ENCODE measurements at places on chromosomes 12 and 14.

GRCh38 chr12:50271724-50272247, 11.5 kb downstream of the LIMA1 start:
- no peak for DNase-seq

GRCh38 chr14:68343534-68344118, 449.2 kb downstream of the ZFP36L1 start:
- no peak for DNase-seq

DNA sequence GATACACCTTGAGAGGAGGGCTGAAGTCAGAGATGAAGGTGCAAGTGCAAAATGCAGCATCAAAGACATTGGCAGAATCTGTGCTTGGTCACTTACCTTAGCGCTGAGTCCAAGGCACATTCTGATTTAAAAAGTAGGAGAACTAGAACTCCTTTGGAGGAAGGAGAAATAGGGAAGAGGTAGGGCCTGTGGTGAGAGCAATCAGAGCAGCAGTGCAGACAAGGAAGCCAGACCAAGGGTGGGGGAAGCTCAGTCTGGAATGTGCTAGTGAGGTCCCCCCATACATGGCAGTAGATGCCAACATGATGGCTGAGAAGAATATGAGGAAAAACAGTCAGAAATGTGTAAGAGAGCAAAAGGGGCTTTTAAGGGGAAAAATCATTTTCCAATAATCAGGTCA, 206.5 kb downstream of the SSPN start:
- DNase-seq: no peak

GRCh38 chr12:39112064-39112463, 206.7 kb upstream of the CPNE8 start:
- DNase-seq: no peak

GRCh38 chr12:46267825-46268582, 839 bp downstream of the SLC38A1 start:
- no peak for DNase-seq

GRCh38 chr14:58272588-58273372, 25.6 kb upstream of the ARID4A start:
- no peak for DNase-seq

GRCh38 chr12:103882861-103883596, 42.0 kb upstream of the NT5DC3 start:
- no peak for DNase-seq

GRCh38 chr12:15541996-15542631, 219.8 kb downstream of the PTPRO start:
- DNase-seq: no peak

- DNase-seq: no peak
Observed at GRCh38 chr12:130427381-130427887, 89.7 kb downstream of the PIWIL1 start.

- DNase-seq: no peak
Observed at GRCh38 chr14:33364466-33364865, 425.8 kb downstream of the NPAS3 start.

GRCh38 chr14:104938960-104939359, 14.3 kb downstream of the PLD4 start:
- DNase-seq: no peak

- no peak for DNase-seq
Observed at GRCh38 chr12:112381406-112381882, 787 bp downstream of the HECTD4 start.

- DNase-seq: no peak
Observed at GRCh38 chr14:51648296-51648695, 3.4 kb upstream of the FRMD6 start.

GRCh38 chr12:54030889-54031471, 1.9 kb upstream of the HOXC5 start:
- DNase-seq: no peak

DNA sequence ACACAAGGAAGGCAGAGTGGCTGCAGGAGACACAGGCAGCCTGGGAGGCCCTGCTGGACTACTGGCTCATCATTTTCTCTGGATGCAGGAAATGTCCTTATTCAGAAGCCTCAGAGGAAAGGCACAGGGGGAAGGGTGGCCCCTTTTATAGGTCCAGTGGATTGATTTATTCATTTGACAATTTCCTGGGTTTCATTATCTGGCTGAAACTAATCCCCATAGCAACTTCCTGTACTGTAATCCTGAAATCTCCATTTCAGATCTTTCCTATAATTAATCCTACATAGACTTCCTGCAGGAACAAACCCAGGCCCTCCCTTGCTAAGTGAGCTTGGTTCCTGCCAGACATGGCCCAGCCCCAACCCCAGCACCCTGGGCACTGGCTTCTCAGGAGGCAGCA, 23.0 kb downstream of the KRT76 start:
- DNase-seq: no peak

DNA sequence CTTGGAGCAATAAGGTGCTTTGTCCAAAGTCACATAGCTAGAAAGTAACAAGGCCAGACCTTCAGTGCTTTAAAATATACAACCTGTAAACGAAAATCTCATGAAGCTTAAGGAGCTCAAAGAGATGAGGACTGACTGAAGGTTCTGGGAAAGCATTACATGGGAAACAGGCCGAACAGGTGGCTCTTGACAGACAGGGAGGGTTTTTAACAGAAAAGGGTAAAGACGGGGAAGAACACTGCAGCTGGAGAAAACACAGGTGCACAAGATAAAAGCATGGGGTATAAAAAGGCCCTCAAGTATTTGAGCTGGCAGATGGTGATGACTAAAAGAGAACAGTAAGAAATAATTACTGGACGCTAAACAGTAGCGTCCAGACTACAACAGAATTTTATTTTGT, 257.2 kb downstream of the NELL2 start:
- no peak for DNase-seq

DNA sequence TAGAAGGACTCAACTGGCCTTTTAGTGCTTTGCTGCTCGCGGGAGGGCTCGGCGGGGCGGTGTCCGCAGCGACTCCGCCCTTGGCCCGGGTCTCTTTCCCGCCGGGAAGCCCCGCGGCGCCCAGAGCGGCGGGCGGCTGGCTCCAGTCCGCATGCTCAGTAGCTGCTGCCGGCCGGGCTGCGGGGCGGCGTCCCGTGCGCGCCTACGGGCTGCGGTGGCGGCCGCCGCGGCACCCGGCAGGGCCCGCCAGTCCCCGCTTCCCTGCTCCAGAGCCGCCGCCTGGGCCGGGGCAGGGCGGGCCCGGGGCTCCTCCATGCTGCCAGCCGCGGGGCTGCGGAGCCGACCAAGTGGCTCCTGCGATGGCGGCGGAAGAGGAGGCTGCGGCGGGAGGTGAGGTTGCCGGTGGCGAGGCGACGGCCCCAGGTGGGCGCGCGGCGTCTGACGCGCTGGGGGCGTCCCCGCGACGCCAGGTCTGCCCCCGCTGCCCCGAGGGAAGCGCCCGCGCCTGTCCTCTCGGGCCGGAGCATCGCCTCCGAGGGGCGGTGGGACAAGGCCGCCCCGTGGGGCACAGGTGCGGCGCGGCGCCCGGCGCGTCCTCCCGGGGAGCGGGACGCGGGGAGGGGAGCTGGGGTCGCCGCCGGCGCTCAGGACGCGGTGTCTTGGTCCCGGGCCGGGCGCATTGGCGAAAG, at the start of gene BMAL2:
Gene BMAL2, plus strand, starts transcription at position 123 of the 689 bp plus-strand sequence. Its CDS starts 237 bp downstream, at position 360.
- DNase-seq: no peak

GRCh38 chr14:24428628-24429394, 657 bp downstream of the CBLN3 start:
- no peak for DNase-seq

GRCh38 chr14:79111987-79112501, 941.9 kb downstream of the NRXN3 start:
- no peak for DNase-seq

- no peak for DNase-seq
Observed at GRCh38 chr12:122013136-122013535, 8.5 kb upstream of the BCL7A start.

- DNase-seq: no peak
Observed at GRCh38 chr12:65786041-65786440, 38.2 kb upstream of the HMGA2 start.

- DNase-seq: no peak
Observed at GRCh38 chr12:70919597-70920035, 922 bp downstream of the PTPRR start.

DNA sequence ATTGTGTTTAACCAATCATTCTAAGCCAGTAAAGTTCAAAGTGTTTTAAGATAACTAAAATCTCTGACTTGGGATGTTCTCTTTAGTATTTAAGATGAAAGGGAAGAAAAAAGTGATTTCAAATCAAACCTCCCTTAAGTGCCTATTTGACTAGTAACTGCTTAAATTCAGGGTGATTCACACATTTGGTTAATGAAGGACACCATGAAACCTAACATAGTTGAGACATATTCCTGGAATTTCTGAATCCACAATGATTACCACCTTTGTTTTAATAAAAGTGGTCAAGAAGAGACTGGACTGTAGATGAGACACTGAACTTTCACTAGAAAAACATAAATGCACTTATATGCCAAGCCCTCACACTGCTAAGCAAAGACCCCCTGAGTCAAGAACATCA, 138.7 kb downstream of the MED13L start:
- DNase-seq: no peak

DNA sequence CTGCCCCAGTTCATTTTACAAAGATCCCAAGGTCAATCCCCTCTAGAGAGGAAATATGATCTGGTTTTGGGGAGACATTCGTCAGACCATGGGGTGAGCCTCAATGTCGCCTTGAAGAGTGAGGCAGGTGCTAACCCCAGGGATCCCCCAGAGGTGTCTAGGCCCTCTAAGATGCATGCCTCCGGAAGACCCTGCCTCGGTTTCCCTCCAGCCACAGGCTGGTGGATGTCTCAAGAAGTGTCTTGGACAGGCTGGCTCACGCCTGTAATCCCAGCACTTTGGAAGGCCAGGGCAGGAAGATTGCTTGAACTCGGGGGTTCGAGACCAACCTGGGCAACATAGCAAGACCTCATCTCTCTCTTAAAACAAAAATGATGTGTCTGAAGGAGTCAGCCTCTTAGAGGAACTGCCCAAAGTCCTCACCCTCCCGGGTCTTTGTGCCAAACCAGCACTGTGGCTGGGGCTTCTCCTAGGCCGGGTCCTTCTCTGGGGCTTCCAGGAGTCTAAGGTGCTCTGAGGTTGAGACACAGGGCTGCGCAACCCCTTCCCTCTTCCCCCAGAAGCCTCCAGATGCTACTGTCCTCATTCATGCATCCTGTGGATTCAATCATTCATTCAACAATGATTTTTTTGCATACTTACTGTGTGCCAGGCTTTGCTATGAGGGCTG, 24.7 kb upstream of the BEGAIN start:
- DNase-seq: no peak

DNA sequence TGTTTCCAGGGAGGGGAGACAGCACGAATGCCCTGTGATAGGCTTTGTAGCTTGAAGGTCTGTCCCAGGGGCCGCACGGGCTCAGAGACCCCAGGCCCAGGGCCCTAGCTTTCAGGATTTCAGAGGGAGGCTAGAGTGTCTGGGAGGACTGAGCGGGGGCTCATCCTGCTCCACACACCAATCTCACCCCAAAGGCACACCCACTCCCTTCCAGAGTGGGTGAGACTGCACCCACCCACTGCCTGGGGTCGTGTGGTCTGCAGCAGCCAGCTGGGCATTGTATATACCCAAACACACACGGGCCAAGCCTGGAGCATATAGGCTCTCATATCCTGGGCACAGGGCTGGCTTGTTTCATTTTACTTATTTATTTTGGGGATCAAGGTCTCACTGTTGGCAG, 5.8 kb upstream of the SLC25A47 start:
- no peak for DNase-seq

- DNase-seq: no peak
Observed at GRCh38 chr14:59055006-59055405, 133.5 kb upstream of the DAAM1 start.

- DNase-seq: no peak
Observed at GRCh38 chr12:57612711-57613426, 1.6 kb downstream of the ARHGEF25 start.

GRCh38 chr14:55605793-55606192, 25.8 kb downstream of the KTN1 start:
- DNase-seq: no peak

- no peak for DNase-seq
Observed at GRCh38 chr12:124299628-124300388, 4.9 kb downstream of the RFLNA start.

- DNase-seq: no peak
Observed at GRCh38 chr14:98754343-98755020, 517.5 kb downstream of the BCL11B start.

- DNase-seq: no peak
Observed at GRCh38 chr12:94272280-94272679, 123.9 kb downstream of the PLXNC1 start.

GRCh38 chr12:39103552-39104165, 198.3 kb upstream of the CPNE8 start:
- no peak for DNase-seq

GRCh38 chr12:98594050-98594835, 757 bp downstream of the SLC25A3 start:
- DNase-seq: no peak

- no peak for DNase-seq
Observed at GRCh38 chr14:60736494-60736893, 1.9 kb downstream of the MNAT1 start.
